ENCODE measurements at places on chromosomes 2 and 18.

GRCh38 chr2:216224388-216224787, 115.2 kb downstream of the XRCC5 start:
- DNase-seq, result no peak

DNA sequence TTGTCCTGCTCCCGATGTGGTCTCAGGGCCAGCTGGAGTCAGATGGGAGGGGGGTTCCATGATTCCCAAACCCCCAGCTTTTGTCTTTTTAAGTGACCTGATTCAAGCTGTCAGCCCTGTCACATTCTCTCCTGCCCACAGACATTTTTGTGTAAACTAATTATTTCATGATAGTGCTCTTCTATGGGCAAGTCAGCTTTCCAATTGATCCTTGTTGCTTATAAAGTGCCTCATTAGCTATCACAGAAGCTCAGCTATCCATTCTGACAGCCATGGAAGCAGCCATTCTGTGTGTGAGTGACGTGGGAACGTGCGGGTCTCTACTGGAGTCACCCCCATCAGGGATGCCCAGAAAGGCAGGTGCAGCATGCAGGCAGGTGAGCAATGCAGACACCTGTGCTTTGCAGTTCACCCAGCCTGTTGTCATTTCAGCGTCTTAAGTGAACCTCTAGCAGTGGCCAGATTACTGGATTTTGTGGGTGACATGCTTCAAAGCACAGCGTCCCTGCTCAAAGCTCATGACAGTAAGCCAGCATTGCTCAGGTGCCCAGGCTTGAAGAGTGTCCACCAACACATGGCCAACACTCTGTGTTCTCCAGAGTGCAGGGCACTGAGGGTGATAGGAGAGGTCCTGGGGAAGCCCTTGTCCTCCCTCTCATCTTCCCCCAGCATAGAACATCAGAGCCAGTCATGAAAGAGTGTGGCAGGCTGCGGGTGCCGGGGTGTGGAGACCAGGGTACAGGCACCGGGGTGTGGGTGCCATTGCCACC, 162.1 kb upstream of the SH3BP4 start:
- no peak for DNase-seq

- DNase-seq, result no peak
Observed at GRCh38 chr2:151102226-151102625, 159.4 kb downstream of the RBM43 start.

GRCh38 chr18:49778826-49779465, 34.4 kb downstream of the ACAA2 start:
- DNase-seq, result no peak

- DNase-seq, result no peak
Observed at GRCh38 chr2:64622443-64623241, 31.1 kb downstream of the SERTAD2 start.
